ENCODE measurements at places on chromosomes 3 and 15. TPM values are rescaled to one million over a fixed set of nuclear protein-coding genes. Genes with fewer than 3 reads are reported as not detected.

The ASB14 gene
- not detected for polyA plus RNA-seq

The NR1I2 gene
- 0.08 TPM for polyA plus RNA-seq

The GALNT15 gene
- 5.7 TPM for polyA plus RNA-seq

The ANKRD63 gene
- not detected for polyA plus RNA-seq

The OR5K2 gene
- polyA plus RNA-seq: not detected

The CFAP92 gene
- 0.70 TPM for polyA plus RNA-seq

The RBP2 gene
- 2.9 TPM for polyA plus RNA-seq

The GRIP2 gene
- 2.7 TPM for polyA plus RNA-seq

The LRRIQ4 gene
- not detected for polyA plus RNA-seq

The TIPARP gene
- 7.8 TPM for polyA plus RNA-seq

The IQCF5 gene
- polyA plus RNA-seq: not detected

The TRAIP gene
- polyA plus RNA-seq: 1.5 TPM

The ATP11B gene
- 10.2 TPM for polyA plus RNA-seq

The SLC7A14 gene
- not detected for polyA plus RNA-seq

The HEG1 gene
- 2.4 TPM for polyA plus RNA-seq

The PRSS50 gene
- 0.10 TPM for polyA plus RNA-seq

The ADAMTS17 gene
- polyA plus RNA-seq: 1.5 TPM

The EAF1 gene
- 8.2 TPM for polyA plus RNA-seq

The NRG4 gene
- polyA plus RNA-seq: 1.6 TPM

The ARL13B gene
- 3.0 TPM for polyA plus RNA-seq

The UCN2 gene
- polyA plus RNA-seq: not detected

The HESX1 gene
- polyA plus RNA-seq: 2.7 TPM

The CELSR3 gene
- polyA plus RNA-seq: 0.53 TPM

The ATP13A5 gene
- not detected for polyA plus RNA-seq

The SLC24A5 gene
- not detected for polyA plus RNA-seq

Measured in stomach (tissue), 19 donors.